ENCODE measurements at places on chromosomes 7 and 10.

DNA sequence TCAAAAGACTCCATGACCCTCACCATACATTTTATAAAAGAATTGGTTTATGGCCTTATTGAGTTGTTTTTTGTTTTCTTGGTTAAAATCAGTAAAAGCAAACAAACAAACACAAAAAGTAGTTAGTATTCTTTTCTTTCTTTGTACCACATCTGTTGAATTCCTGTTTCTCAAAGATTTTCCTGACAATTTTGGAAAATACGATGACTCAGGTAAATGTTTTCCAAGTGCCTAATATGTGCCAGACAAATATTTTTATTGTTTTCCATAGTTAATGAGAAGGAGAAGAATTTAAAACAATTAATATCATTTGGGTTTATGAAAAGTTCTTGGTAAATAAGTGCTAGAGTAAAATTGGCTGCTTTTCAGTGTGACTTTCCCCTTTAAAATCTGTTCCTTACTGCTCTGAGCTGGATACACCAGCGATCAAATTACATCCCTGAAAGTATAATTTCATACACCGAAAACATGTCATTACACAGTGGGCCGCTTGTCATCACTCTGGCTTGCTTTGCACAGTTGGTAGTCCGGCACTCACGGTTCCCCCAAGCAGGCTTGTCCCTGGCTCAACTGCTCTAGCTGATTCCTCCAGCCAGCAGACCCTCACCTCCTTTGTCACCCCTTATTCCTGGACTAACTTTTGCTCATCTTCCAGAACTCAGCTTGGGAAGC lies 80.5 kb downstream of the TBXAS1 start:
- no peak for DNase-seq

DNA sequence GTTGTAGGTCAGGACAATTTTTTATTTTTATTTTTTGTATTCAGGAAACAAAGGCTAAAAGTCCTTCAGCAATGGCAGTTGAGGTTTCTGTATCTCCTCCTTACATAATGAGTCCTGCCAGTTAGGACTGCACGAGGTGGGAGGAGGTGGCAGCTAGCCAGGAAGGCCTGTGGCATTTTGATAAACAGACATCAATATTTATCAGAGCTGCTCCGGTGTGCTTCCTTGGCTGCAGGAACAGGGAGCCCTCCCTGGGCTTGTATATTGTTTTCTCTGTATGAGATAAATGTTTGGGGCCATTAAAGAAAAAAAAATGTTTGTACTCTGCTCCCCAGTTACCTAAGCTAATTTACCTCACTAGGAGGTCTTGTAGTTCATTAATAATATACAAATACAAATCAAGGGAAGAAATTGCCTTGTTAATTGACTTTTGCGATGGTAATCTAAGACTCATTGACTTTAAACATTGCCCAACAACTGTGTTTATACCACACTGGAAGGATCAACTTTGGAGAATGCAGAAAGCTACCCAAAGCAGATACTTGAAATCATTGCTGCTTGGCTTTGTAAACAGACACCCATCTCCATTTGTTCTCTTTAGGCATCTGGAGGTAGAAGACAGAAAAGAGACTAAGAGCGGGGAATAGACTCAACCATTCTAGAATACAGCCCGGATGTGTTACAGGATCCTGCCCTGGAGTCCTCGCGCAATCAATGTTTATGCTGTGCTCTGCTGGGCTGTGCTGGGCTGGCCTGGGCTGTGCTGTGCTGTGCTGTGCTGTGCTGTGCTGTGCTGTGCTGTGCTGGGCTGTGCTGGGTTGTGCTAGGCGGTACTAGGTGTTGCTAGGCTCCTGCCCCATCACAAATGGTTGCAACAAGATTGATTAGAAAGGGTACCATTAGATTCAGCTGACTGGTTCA lies 36.5 kb upstream of the PDZD8 start:
- DNase-seq: no peak

DNA sequence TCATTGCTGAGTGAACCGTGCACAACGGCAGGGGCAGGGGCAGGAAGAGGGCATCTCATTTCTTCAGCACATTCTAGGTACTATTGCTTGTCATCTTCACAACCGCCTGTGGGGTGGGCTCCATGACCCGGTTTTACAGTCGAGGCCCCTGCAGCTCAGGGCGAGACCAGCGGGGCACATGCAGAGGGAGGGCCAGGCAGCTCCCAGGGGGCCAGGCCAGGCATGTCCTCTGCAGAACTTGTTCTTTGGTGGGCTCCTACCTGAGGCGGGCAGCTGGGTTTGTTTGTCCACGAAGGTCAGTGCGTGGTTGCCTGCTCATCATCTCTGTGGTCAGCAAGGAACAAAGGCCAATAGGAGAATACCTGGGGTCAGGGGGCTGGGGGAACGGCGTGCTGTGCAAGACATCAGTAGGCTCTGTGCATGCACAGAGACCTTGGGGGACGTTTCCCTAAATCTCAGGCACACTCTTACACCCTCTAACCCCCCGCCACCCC lies 75.1 kb upstream of the LEP start:
- no peak for DNase-seq

GRCh38 chr7:143042159-143042789 lies 9.9 kb upstream of the OR6V1 start:
- no peak for DNase-seq

- DNase-seq: no peak
These were observed 79.0 kb upstream of the SEMA3C start for GRCh38 chr7:80997841-80998240.

DNA sequence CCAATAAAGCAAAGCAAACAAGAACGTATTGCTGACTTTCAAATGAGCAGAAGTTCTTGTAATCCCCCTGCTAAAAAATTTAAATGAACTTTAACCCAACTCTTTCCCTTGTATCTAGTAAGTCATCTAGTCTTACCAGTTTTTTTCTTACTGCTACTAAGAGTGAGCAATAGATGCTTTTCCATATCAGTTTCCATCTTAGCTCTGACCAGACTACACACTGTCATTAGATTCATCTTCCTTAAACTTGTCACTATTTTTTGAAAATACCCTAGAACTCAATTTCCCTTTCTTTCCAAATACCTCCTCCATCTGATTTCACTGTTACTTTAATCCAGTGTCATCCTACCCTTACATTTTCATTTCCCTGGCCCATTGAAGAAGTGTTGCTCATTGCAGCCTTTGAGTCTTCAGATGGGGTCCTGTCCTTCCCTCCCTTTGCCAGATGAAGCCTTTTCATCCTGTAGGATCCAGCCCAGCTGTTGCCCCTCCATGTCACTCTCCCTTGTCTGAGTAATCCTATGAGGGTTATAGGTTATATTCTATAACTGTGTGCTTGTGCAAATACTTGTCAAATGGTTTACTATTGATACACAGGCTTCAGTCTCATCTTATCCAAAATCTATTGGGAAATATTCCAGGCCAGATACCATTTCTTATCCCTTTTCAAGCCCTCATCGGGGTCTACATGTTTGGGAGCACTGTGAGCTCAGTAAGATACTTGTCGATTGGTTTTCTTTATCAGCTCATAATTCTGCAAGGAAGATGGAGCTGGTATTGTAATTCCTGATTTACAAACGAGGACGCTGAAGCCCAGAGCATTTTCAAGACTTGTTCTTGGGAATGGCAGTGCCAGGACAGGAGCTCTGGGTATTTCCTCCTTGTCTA lies 51.5 kb upstream of the ITGB1 start:
- DNase-seq: no peak

- DNase-seq: no peak
These were observed 55.8 kb downstream of the CLRN3 start for GRCh38 chr10:127836966-127837365.

- no peak for DNase-seq
These were observed 78.6 kb downstream of the LCOR start for GRCh38 chr10:96910488-96911395.

GRCh38 chr7:56099653-56100052 lies 6.6 kb downstream of the CHCHD2 start:
- DNase-seq: no peak

DNA sequence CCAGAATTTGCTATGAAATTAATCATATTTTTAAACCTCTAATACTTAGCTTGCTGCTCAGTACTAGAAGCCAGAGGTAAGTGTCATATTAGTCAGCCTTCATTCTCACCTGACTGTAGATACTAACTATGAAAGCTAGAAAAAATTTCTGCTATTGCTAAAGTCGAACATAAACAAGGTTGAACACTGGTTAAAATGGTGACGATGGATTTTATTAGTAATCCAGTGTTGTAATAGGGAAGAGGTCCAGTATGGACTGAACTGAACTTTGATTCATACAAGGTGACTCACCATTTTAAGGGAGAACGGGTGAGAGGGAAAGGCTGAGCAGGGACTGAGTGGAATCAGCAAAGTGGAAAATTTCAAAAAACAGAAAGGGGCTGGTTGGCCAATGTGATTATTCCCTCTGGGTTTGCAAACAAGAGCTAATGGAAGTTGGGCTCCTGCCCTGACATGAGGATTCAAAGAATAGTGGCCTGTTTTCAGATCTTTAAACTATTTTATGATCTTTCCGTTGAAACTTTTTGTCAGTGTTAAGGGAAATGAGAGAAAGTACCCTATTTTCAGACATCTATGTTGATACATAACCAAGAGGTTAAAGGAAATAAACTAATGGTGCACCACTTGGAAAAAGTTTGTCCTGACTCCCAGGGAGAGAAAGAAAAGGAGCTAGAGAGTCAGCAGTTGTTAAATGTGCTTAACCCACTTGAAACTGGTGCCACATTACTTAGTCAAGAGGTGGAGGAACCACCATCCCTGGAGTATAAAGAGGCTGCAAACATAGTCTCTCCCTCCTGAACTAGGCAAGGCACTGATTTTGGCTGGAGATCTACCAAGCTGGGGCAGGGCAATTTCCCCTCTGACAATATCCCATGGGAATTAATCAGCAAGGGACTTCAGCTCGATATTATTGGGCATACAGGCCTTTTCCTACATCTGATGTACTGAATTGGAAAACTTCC lies 15.3 kb upstream of the AKR1C1 start:
- no peak for DNase-seq

GRCh38 chr10:78960316-78960800 lies 108.4 kb upstream of the ZMIZ1 start:
- DNase-seq: no peak

DNA sequence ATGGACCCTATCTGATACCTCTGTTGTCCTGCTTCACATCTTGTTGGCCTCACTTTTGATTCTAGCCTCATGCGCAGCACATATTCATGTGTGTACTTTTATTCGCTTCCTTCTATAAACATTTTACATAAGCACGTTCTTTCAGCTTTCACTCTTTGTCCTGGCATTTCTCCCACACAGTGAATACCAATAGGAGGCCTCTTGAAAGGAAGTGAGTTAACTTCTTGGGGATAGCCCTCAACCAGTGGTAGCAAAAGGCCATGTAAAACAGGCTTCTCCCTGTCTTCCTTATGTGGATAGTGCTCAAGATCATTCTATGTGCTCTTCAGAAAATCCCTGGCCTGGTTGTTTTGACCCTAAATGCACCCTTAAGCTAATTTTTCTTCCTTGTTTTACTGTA lies 633.9 kb upstream of the MBL2 start:
- DNase-seq: no peak

- DNase-seq: no peak
These were observed 229.9 kb downstream of the USP6NL start for GRCh38 chr10:11381511-11381910.

DNA sequence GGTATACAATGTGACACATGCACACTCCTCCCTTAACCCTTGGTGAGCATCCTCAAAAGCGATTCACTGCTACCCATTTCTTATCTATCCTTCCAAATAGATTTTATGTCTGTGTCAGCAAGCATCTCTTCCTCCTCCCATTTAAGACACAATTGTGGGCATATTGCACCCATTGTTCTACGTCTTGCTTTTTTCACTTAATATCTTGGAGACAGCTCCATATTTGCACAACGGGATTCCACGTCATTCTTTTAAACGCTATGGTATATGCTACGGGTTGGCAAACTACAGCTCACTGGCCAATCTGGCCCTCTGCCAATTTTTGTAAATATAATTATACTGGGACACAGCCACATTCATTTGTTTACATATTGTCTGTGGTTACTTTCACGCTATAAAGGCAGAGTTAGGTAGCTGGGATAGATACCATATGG lies 88.6 kb downstream of the RNF216 start:
- no peak for DNase-seq

- DNase-seq: no peak
These were observed 180.3 kb downstream of the SH2D4B start for GRCh38 chr10:80718024-80718423.

DNA sequence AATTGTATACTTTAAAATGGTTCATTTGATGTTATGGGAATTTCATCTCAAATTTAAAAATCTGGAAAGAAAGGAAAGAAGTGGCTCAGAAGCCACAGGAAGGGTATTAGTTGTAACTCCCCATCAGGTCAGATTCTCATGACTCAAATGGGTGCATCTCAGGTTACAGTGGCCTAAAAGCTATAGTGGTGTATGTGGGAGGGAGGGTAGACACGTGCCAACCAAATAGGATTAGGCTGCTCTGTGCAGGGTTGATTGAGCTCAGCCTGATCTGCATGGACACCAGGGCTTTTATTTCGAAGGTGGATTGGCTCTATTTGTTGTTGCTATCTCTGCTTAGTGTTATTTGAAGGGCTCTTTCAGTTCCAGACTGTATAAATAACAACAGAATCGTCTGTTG lies 121.5 kb upstream of the PRR15 start:
- no peak for DNase-seq

DNA sequence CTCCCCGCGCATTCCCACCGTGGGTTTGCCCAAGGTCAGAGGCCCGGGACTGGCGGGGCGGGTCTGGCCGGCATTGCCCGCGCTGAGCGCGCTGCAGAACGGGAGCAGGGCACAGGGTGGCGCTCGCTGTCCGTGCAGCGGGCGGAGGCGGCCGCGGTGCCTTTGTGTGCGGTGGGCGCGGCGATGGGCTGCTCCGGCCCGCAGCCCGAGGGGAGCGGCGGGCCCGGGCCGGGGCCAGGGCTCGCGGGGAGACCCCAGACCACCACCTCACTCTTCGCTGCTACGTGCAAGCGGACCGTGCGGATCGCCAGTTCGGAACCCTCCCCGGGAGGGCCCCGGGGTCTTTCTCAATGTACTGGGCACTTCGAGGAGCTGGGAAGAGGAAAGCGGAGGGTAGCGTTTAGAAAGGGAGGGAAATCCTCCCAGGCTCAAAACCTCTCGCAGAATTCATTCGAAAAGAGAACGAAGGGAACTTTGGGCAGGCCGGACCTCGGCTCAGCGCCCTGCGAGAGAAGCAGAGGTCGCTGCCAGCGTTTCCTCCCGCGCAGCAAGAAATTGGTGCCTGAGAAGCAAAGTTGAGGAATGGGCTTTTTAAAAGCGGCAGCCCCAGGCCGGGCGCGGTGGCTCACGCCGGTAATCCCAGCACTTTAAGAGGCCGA lies 8.5 kb downstream of the SP8 start:
- no peak for DNase-seq

DNA sequence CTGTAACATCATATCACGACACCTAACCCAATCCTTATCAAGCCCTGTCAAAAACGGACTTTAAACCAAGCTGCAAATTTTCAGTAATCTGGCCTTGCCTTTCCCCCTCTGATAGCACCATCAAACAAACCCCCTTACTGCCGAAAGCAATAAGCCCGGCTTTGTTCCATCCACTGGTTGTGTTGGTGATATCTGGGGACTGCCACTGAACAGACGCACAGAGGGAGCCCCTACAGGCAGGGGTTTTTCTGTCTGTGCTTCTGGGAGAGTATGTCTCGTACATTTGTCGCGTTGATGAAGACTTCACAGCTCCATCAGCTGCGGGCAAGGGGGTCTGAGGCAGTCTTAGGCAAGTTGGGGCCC lies 550 bp upstream of the PLAU start:
- DNase-seq: no peak
